Bronchus fibroblast of lung (primary cell): ENCODE measurements at places on chromosomes 1 and 21. TPM values are rescaled to one million over a fixed set of nuclear protein-coding genes. Genes with fewer than 3 reads are reported as not detected.

CLDN17 gene
- not detected in 2 replicates for total RNA-seq

FALEC gene
- not detected in 2 replicates for total RNA-seq

OSBPL9 gene
- 48.9 and 59.5 TPM in 2 replicates for total RNA-seq

TRABD2B gene
- total RNA-seq, result not detected in 2 replicates

SPATA21 gene
- total RNA-seq, result not detected in 2 replicates

HEYL gene
- total RNA-seq, result under 0.01 TPM in 1 of 2 replicates, not detected in the other

KIF17 gene
- 1.0 and 1.8 TPM in 2 replicates for total RNA-seq

RAB42 gene
- 6.2 and 7.4 TPM in 2 replicates for total RNA-seq

TLCD4 gene
- 0.30 and 0.84 TPM in 2 replicates for total RNA-seq

CD2 gene
- not detected in 2 replicates for total RNA-seq

NOS1AP gene
- 0.17 and 0.30 TPM in 2 replicates for total RNA-seq

EPHA2 gene
- 27.9 and 29.8 TPM in 2 replicates for total RNA-seq

SPRR2E gene
- not detected in 2 replicates for total RNA-seq

NAV1 gene
- total RNA-seq, result 25.6 and 27.1 TPM in 2 replicates

MYOG gene
- under 0.01 TPM in 1 of 2 replicates, not detected in the other for total RNA-seq

C1orf94 gene
- not detected in 2 replicates for total RNA-seq

LCE1C gene
- total RNA-seq, result not detected in 2 replicates

NHLH1 gene
- under 0.01 TPM in 1 of 2 replicates, not detected in the other for total RNA-seq

MAP7D1 gene
- total RNA-seq, result 192 and 199 TPM in 2 replicates

UMODL1 gene
- total RNA-seq, result not detected in 2 replicates

WNT4 gene
- total RNA-seq, result not detected in 2 replicates

TIE1 gene
- 0.34 and 1.2 TPM in 2 replicates for total RNA-seq

SHISA4 gene
- total RNA-seq, result 23.6 and 26.4 TPM in 2 replicates

TBX19 gene
- 0.34 and 0.59 TPM in 2 replicates for total RNA-seq

RSPH1 gene
- total RNA-seq, result not detected in 2 replicates

BGLAP gene
- 0.59 TPM in 1 of 2 replicates, not detected in the other for total RNA-seq

SPRR1A gene
- not detected in 2 replicates for total RNA-seq

MEGF6 gene
- total RNA-seq, result 1.2 and 1.3 TPM in 2 replicates

CASP9 gene
- total RNA-seq, result 7.4 and 8.6 TPM in 2 replicates

SELL gene
- total RNA-seq, result not detected in 2 replicates

KIAA1614 gene
- 5.7 and 9.2 TPM in 2 replicates for total RNA-seq

BSND gene
- not detected in 2 replicates for total RNA-seq

RRAGC gene
- 4.6 and 5.2 TPM in 2 replicates for total RNA-seq

LCE2C gene
- total RNA-seq, result not detected in 2 replicates

CYP4A22 gene
- not detected in 2 replicates for total RNA-seq

ANGPTL1 gene
- total RNA-seq, result 0.30 and 0.34 TPM in 2 replicates

ARHGAP30 gene
- not detected in 2 replicates for total RNA-seq

FCRL6 gene
- not detected in 2 replicates for total RNA-seq

CD5L gene
- total RNA-seq, result not detected in 2 replicates

MPL gene
- under 0.01 TPM in 1 of 2 replicates, not detected in the other for total RNA-seq

SPRR2B gene
- not detected in 2 replicates for total RNA-seq

PRR9 gene
- total RNA-seq, result not detected in 2 replicates
